ENCODE measurements at places on chromosomes 1 and 21.

- no peak for DNase-seq
Measured at GRCh38 chr1:39826583-39826982, 37.9 kb upstream of the BMP8B start.

DNA sequence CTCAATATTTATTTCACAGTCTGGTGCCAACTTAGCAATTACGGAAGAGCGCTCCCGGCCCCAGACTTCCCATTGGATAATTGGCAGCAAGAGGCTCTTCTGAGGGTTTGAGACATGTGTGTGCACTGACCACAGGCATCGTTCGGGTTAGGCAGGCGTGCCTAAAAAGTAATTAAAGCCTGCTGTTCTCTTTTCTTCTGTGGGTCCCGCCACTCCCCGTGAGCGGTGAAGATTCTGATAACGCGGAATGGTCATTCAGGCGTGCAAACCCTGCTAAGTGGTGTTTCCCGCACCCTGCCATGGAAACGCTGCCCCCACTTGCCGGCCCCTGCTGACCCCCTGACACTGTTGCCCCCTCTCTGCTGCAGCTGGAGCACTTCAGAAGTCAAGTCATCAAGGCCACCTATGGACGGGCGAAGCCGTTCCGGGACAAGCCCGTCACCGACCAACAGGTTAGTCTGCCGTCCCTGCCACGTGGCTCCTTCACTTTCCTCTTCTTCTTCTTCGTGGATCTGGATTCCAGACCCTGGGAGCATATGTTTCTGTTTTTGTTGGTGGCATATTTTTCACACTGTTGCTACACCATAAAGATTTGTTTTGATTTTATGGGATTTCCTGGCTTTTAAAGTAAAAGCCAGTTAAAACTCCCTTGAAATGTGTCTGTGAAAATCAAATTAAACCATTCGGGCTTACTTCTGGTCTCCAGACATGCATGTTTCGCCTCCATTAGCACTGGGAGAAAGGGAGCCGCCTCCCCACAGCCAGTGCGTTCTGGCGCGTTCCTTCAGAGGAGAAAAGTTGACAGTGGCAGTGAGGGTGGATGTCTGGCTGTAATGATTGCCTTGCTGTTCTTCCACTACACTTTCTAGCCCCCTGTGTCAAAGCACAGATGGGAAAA is 79.9 kb downstream of the FHAD1 start:
- peak; percentile 41 for DNase-seq

GRCh38 chr1:42732126-42732680 is 7.8 kb downstream of the CLDN19 start:
- peak; percentile 5 for DNase-seq

- no peak for DNase-seq
Measured at GRCh38 chr21:20404915-20405314, 593.3 kb upstream of the NCAM2 start.

DNA sequence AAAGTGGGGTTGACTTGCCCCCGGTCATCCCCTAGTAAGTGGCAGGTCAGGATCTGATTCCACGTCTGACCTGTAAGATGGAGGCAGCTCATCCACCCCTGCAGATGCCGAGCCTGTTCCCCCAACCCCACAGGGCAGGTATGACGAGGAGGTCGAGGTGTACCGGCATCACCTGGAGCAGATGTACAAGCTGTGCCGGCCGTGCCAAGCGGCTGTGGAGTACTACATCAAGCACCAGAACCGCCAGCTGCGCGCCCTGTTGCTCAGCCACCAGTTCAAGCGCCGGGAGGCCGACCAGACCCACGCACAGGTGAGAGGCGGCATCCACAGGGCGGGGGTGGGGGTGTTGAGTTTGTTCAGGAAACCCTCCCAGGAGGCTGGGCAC is 9.6 kb downstream of the TMEM201 start:
- no peak for DNase-seq

DNA sequence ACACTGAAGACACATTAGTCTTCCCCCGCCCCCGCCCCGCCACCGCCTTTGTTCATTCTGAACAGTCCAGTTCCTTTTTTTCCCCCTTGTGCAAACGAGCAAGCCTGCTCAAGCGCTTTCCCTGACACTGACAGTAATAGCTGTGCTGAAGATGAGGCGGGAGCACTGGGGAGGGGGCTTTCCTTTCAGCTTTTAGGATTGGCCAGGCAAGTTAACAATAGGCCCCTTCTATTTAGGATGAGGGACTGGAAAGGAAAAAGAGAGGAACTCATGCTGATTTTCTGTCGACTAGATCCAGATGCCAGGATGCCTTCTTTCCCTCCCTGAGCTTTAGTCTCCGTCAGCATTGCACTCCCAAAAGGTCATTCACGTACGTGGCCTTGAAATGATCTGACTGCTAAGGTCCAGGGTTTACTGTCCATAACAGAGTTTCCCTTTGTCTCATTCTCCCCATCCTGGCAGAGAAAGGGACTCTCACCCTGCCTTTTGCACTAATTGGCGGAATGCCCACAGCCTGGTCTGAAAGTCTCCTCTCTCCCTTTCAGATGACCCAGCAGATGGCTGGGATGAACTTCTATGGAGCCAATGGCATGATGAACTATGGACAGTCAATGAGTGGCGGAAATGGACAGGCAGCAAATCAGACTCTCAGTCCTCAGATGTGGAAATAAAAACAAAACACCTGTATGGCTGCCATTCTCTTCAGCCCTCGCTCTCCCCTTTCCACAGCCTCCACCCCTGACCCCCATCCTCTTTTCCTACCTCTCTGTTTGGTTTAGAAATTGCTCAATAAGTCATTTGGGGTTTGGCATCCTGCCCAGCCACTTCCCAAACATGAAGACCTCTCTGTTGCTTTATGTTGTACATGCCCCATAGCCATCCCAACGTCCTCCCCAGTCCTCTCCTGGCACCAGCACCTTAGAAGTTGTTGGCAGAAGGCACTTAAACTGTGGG is 28.6 kb upstream of the ZFP69B start:
- DNase-seq, result no peak

DNA sequence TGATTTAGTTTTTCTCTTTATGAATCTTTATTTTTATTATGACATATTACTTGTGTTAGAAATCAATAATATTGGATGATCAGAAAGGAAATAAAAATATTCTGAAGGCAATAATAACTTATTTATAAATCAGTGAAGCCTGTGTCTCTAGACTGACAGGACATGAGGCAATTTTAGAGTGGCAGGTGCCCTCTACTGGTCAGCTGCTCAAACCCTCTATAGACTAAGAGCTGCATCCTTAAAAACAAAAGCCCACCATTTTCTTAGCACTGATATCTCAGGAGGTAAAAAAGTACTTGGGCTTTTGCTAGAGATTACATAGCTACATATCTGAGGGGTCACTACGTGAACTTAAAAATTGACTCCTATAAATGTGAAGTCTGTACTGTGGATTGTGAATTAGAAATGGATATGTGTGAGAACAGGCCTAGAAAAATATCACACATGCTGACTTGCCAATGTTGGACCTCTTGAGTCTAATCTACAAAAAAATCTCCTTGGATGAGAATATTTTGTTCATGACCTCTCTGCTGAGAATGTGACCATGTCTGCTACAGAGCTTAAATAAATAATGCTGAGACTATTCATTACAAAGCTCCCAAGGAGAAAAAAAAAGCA is 597.9 kb upstream of the ADAMTS5 start:
- peak; percentile 26 for DNase-seq

GRCh38 chr1:28518745-28519341 is 13.0 kb downstream of the RCC1 start:
- no peak for DNase-seq

- no peak for DNase-seq
Measured at GRCh38 chr21:38067086-38067739, 151.0 kb upstream of the KCNJ6 start.

DNA sequence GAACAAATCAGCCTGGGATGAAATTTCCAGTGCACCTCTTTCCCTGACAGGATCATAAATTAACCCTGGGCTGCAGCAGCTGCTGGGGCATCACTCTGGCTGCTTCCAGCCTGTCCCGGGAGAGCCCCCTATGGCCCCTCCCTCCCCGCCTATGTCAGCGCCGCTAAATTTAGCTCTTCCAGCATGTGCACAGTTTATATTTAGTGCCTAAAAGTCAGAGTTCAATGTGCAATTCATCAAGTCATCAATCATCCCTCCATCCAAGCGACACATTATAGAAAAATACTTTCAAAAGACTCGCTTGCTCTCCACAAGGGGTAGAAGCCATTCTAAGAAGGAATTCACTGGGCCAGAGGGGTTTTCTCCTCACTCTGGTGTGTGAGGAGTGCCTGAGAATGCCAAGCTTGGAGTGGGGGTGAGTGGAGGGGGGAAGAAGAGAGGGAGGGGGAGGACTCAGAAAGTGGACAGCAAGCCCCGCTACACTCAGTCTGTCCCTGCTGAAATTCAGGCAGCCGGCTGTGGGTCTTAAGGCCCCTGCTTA is 37.4 kb downstream of the XCL1 start:
- no peak for DNase-seq

GRCh38 chr1:63721531-63722189 is 52.2 kb upstream of the ROR1 start:
- DNase-seq, result no peak

GRCh38 chr1:216258386-216258785 is 164.9 kb downstream of the USH2A start:
- DNase-seq, result no peak

GRCh38 chr1:60402816-60403215 is 329.2 kb upstream of the C1orf87 start:
- DNase-seq, result no peak

DNA sequence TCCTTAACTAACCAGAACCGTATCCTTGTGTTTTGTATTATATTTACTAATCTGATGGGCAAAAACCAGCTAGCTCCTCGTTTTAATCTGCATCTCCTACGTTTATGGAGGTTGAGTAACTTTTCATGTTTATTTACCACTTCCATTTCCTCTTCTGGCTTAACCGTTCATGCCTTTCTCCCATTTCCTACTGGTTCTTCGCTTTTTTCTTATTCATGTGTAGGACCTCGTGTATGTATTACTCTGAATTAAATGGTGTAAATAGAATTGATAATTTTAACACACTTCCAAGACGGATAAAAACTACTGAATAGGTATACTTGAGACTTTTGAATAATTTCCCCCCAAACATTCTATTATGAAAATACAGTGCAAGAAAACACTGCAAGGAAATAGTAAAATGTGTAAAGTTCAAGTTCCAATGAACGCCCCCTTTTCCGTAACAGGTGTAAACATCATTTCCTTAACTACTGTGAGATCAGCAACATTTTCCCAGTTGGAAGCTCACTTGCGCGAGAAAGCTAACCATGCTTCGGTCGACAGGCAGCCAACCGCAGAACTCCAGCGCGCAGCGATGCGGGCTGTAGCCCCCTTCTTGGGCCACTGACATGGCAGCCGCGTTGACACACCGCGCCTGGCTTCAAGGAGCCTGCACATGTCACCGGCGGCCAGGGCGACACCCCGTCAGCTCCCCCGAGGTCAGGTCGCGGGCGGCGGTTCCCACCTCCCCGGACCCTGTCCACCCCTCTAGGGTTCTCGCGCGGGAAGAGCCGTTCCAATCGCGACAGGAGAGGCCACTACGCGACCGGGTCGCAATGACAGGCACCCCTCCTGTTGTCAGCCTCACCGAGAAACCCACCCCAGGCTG is 816 bp downstream of the EDEM3 start:
- DNase-seq, result no peak

GRCh38 chr1:155424091-155424490 is 103.4 kb downstream of the RUSC1 start:
- DNase-seq, result no peak

- DNase-seq, result no peak
Measured at GRCh38 chr1:109243860-109244552, 5.3 kb upstream of the CELSR2 start.

GRCh38 chr1:76170084-76170483 is 95.5 kb downstream of the ST6GALNAC3 start:
- DNase-seq, result no peak

DNA sequence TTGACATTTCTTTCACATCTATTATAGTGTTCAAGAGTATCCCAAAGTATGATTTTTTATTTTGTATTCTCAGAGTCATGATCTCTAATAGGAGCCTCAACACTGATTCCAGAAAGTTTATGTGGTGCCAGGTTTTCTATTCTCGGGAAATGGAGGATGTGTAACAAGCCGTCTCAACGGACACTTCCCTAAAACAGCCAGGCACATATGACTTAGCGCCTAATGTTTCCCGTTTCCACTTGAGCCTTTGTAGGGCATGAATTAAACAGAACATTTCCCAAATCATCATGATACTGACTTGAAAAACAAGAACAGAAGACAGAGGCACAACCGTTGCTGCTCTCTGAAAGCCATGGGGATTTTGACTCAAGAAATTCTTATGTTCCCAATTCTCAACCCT is 8.0 kb downstream of the CYYR1 start:
- no peak for DNase-seq

DNA sequence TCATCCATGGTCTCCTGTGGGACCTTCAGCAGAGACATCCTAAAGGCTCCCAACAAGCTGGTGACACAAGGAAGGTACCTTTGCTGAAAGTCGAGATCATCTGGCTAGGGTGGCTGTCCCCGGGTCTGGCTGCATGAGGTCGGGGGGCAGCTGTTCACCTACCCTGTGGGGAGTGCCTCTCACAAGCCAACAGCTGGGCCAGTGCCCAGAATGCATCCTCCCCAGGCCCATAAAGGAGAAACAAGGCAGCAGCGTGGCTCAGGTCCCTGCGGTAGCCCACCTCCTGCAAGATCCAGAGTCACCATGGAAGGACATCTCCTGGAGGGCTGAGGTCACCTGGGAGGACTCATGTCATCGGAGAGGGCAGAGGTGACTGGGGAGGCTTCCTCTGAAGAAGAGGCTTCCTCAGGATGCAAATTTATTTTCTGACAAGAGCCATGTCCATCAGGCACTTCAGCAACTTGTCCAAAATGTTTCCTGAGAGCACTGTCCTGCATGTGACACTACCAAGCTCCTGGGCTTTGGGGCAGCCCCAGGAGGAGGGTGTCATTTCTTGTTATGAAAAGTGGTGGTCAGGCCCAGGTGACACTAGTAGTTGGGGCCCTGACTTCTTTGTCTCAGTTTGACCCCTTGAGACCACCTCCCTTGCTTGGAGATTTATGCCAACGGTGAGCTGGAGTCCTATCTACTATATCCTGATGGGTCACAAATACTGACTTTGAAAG is 6.7 kb upstream of the SMYD3 start:
- DNase-seq, result no peak

- no peak for DNase-seq
Measured at GRCh38 chr1:226810681-226811080, 59.7 kb upstream of the PSEN2 start.

DNA sequence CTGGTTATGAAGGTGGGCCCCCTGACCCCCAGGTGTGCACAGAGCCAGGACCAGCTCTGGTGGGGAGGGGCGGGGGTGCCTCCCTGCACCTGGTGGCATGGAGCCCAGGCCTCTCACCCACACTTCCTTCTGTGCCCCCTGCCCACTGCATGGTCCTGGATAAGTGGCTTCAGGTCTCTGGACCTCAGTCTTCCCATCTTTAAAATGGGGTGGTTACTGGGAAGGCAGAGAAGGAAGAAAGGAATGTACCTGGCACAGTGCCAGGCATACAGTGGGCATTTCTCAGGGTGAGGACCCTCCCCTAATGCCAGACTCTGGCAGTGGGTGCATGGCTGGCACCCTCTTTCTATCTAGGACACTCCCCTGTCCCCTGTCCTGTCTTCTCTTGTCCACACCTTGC is 7.5 kb downstream of the CLCNKA start:
- DNase-seq, result no peak
